ENCODE measurements at places on chromosomes 12 and 14.

- no peak for DNase-seq
Observed at GRCh38 chr14:28467611-28468010, 299.0 kb upstream of the FOXG1 start.

DNA sequence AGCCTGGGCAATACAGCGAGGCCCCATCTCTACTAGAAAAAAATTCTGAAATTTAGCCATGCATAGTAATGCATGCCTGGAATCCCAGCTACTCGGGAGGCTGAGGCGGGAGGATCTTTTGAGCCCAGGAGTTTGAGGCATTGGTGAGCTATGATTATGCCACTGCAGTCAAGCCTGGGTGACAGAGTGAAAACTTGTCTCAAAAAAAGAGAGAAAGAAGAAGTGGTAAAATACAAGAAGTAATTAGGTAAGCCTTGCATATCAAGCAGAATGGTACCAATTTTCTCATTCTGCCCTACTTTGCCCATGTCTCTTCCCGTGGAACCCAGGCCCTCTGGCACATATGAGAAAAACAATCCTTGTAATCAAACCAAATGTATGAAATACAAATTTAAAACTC lies 70.7 kb downstream of the SUSD6 start:
- DNase-seq, result no peak

DNA sequence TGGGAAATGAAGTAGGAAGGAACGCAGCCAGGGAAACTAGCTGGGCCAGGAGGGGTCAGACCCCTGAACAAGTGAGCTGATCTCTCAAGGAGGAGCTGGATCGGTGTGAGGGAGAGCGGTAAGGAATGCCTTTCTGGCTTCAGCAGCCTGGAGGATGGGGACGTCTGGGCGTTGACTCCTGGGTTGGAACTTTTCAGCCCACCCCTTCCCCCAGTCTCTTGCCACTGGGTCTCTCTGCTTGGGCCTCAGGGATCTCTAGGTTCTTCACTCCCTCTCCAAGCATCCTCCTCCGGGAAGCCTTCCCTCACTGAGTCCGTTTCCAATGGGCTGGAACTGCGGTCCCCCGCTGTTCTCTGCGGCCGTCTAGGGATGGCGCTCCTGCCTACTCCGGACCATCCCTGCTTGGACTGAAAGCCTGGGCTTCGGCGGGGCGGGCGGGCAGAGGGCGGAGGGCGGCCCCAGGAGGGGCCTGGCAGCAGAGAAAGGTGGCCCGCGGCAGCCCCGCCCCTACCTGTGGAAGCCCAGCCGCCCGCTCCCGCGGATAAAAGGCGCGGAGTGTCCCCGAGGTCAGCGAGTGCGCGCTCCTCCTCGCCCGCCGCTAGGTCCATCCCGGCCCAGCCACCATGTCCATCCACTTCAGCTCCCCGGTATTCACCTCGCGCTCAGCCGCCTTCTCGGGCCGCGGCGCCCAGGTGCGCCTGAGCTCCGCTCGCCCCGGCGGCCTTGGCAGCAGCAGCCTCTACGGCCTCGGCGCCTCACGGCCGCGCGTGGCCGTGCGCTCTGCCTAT lies at the start of gene KRT7:
Gene KRT7, plus strand, starts transcription at position 570 of the 788 bp plus-strand sequence. Its CDS starts 54 bp downstream, at position 624.
- DNase-seq, result no peak

DNA sequence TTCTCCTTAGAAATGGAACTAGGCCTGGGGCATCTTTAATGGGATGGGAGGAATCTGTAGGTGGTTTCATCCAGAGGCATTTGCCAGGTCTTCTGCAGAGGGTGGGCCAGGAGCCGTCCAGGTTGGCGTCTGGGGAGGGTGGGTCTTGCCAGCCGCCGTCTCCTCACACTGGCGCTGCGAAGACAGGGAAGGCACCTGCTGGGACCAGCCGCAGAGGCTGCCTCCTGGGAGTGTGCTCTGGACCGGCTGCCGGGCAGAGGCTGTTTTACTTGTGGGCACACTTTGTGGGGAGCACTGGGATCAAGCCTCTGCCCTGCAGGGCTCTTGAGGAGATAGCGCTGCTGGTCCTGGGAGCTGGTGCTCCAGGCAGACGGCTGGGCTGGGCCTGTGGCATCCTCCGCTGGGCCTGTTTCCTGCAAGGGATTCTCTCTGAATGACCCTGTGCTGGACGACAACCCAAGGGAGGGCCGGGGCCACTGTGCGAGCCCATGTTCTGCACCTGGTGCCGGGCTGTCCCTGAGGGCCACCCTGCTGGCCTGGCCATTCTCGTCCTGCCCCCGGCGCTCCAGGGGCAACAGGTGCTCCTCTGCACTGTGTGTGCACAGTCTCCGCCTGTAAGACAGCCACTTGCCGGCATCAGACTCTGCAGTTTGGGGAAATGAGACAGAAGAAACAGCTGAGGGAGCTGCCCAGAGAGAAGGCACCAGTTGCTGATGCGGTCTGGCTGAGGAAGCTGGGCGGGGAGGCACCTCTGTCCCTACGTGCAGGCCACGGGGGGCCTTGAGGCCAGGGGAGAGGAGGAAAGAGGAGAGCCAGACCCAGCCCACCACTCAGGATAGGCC lies 10.0 kb upstream of the TEX22 start:
- no peak for DNase-seq

DNA sequence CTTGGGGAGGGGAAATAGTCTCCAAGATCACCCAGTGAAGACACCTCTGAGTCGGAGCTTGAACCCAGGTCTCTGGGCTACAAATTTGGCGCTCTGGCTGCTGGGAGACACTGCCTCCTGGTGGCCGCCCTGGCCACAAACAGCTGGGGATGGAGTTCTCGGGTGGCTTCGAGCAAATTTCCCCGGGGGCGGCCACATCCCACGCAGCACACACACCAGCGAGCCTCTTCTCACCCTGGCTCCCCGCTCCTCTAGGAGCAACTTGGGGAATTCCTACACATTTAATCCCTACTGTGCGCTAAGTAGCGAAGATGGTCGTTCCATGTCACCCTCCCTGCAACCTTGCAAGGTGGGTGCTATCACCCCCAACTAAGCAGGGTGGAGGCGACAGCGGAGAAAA lies 66.2 kb upstream of the BEGAIN start:
- peak; percentile 16 for DNase-seq

- no peak for DNase-seq
Observed at GRCh38 chr14:50395448-50395847, 1.2 kb downstream of the CDKL1 start.

GRCh38 chr12:53190108-53190729 lies 9.5 kb upstream of the CSAD start:
- DNase-seq, result peak; percentile 41

DNA sequence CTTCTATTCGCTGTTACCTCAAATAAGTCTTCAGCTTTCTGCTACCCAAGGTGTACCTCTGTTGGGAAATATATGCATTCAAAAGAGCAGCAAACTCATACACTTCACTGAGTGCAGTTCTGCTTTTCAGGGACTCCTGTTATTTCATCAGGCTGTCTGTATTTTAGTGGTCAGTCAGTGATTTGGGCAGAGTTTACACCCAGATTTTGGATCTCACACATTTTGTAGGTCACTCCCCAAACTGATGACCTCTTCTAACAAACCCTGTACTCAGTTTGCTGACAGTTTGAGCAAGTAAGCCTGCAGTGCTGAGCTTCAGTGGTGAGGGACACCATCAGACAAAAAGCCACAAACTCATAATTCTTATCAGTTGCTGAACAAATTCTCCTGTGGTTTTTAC lies 8.2 kb upstream of the WASHC4 start:
- DNase-seq, result no peak

GRCh38 chr12:108465417-108465816 lies 49.7 kb upstream of the FICD start:
- no peak for DNase-seq

DNA sequence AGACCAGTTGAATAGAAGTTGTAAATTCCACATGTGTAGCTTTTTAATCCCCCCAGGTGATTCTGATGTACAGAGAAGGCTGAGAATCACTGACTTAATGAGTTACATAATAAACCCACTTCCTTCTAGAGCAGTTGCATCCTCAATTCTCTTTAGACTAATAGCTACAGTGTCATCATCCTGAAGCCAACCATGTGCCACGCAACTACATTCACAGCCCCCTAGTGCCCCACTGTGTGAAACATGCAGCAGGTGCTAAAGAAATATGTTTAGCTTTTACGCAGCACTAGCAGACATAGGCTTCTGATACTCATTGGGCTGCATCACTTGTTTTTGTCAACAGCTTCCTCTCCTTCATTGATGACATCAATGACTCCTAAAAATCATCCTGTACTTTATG lies 1168.3 kb downstream of the BCL11B start:
- no peak for DNase-seq

GRCh38 chr14:64953310-64953654 lies 10.7 kb upstream of the GPX2 start:
- DNase-seq, result no peak

DNA sequence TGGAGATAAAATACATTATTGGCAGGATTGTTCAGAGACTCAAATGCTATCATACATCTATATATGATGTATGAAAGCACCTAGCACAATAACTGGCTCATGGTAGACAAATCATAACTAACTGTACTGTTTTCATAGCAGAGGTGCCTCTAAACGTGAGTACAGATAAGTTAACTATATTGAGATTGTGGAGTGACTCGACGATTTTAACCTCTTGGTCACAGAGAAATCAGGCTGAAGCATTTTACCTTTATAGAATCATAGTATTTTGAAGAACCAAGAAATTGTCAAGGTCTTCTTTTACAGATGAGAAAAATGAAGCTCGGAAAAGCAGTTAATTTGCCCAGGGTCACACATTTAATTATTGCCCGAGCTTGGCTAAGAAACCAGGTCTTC lies 666 bp upstream of the DERA start:
- DNase-seq, result no peak

- no peak for DNase-seq
Observed at GRCh38 chr12:34048714-34049113, 26.4 kb downstream of the ALG10 start.
